ENCODE measurements at places on chromosomes 5 and 9.
A peak's percentile ranks its signal among the peaks of the same experiment; 100 is the strongest.

GRCh38 chr5:33297760-33298216 lies 143.0 kb upstream of the TARS1 start:
- DNase-seq = peak; percentile 3

- no peak for DNase-seq
Measured at GRCh38 chr9:29575219-29575618, 2001.9 kb upstream of the C9orf72 start.

DNA sequence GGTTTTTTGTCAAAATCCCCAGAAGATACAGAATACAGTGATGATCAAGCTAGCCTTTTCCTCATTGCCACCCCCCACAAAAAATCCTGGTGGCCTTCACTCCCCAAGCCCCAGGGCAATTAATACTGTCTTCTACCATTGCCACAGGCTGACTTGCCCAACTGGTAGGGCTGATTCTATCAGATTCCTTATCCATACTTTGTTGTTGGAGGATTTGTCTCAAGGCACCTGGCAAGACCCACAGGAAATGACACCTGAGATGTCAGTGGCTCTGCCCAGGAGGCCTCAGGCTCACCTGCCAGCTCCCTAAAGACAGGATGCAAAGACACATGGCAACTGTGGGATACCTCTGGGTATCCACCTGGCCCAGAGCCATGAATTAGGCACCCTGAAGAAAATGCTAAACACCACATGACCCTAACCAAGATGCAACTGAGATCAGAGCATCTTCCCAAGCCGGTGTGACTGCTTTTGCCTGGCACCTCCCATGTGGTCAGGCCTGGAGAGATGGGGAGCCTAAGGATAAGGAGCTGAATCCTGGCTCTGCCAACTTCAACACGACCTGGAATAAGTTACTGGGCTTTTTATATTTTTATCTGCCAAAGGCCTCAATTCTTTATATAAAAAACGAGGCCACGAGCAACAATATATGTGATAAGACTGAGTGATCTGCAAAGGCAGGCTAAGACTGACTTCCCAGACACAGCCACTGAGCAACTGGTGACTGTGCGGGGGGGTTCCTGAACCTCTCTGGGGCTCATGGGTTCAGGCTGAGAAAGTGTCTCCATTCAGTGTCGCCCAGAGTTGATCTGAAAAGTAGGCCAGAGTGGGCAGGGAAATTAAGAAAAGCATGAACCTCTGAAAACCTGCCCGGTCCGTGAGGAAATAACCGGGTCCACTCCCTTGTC lies 944 bp downstream of the ATOX1 start:
- DNase-seq = peak; percentile 52

GRCh38 chr9:99274495-99274894 lies 52.4 kb downstream of the SEC61B start:
- no peak for DNase-seq

DNA sequence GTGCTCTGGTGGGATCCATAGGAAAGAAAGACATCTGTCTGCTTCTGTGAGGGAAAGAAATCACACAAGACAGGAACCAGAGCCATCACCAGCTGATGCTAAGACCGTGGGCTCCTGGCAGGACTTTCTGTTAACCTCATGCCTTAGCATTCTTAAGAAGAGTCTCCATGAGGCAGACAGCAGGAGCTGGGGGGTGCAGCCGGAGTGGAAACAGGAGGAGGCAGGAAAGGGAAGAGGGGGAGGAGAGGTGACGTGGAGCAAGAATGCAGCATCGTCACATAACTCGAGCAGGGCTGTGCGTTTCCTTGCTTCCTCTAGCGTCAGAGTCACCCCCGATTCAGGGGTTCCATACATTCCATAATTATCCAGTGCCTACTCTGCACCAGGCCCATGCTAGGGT lies 53.6 kb downstream of the ERGIC1 start:
- DNase-seq = no peak

- peak; percentile 67 for DNase-seq
Measured at GRCh38 chr5:168947212-168947868, 353.6 kb downstream of the SLIT3 start.

DNA sequence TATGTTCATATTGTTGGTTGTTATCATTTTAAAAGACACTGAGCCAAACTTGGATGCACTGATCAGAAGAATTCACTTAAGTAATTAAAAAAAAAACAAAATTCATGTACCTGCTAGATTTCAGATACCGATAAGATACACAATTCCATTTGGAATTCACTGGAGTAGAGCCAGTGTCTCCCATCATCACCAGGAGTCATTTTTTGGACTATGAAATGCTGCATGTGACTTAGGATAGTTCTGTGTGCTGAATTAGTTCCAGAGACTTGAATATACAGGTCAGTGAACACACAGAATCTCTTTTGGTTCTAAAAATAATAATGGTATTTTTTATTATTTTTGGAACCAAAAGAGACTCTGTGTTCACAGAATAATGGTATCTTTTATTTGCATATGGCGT lies 482.6 kb upstream of the PIK3R1 start:
- DNase-seq = no peak

- peak; percentile 60 for DNase-seq
Measured at GRCh38 chr5:43389679-43390329, 22.4 kb downstream of the CCL28 start.

GRCh38 chr9:74803376-74804017 lies 84.2 kb downstream of the TRPM6 start:
- DNase-seq = no peak

DNA sequence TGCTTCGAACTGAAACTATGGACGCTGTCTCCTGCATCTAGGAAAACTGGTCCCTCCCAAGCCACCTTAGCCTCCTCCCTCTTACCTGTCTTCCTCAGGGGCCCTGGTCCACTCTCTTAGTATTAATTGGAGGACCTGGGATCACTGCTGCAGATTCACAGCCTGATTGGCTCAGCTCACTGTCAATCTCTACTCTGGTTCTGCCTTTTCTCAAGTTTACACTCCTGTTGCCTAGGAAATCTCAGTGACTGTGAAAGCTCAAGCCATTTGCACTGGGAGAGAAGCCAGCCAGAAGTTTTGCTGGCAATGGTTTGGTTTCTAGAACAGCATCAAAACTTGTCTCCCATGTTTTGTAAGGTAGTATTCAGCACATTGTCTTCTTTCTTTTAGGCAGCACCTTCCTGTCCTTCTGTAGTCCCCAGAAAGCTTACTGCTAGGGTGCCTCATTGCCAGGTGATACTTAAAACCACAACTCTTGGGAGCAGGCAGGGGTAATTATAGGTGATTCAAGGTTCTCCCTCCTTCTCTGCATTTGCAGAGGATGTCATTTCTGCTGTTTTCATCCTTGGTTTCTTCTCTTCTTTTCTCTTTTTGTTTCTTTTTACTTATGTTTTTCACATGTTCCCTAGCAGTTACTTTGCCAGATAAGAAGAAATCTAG lies at the start of gene CAPSL:
Gene CAPSL (minus strand): TSS at position 55 of the 660 bp plus-strand sequence. CDS start 17,502 bp downstream, outside the sequence.
- DNase-seq = no peak

DNA sequence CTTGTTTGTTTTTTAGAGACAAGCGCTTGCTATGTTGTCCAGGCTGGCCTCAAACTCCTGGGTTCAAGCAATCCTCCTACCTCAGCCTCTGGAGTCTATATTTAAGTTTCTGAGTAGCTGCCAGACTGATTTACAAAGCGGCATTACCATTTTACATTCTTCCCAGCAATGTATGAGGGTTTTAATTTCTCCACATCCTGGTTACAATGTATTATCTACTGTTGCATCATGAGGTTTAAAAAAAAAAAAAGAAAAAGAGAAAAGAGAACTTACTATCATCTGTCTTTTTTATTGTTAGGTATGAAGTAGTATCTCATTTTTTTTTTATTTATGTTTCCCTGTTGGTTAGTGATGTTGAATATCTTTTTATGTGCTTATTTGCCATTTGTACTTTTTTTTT lies 18.9 kb upstream of the CLINT1 start:
- DNase-seq = no peak

- DNase-seq = no peak
Measured at GRCh38 chr9:17878810-17879370, 300.0 kb downstream of the SH3GL2 start.

- no peak for DNase-seq
Measured at GRCh38 chr5:179486596-179487051, 63.7 kb upstream of the RUFY1 start.

GRCh38 chr9:114995681-114996221 lies 65.4 kb upstream of the TNFSF8 start:
- DNase-seq = no peak

DNA sequence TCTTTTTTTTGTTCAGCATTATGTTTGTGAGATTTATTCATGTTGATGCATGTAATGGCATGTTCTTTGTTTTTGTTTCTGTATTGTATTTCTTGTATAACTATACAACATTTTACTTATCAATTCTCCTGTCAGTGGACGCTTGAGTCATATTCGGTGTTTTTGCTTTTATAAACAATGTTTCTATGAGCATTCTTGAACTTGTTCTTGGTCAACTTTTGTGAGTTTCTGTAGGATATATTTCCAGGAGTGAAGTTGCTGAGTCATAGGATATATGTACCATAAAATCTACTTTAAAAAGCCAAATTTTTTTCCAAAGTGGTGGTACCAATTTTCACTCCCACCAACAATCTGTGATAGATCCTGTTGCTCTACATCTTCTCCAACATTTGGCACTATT lies 104.8 kb downstream of the VCAN start:
- DNase-seq = no peak

GRCh38 chr9:128607642-128608350 lies 48.9 kb downstream of the DYNC2I2 start:
- DNase-seq = no peak

DNA sequence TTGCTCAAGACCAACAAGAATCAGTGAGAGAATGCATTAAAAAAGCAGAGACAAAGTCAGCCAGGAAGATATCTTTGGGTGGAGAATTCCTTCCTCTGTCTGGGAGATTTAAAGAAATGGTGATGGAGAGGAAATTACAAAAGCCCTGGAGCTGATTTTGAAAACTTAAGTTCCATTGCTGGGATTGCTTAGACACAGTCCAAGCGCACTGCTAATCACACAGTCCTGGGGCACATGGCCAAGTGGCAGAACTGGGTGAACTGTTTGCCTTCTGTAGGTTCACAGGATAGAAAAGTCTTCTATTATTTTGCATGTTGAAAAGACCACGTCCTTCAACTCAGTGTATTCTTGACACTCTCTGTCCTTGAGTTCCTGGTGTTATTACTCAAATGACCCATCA lies 284.9 kb upstream of the FBXL7 start:
- no peak for DNase-seq
